ENCODE measurements at places on chromosomes 3 and 15.
A peak's percentile ranks its signal among the peaks of the same experiment; 100 is the strongest.

- no peak for DNase-seq
Measured at GRCh38 chr3:51966922-51967383, 301 bp downstream of the PCBP4 start.

- peak; percentile 62 for DNase-seq
Measured at GRCh38 chr15:89362203-89363101, 27.8 kb upstream of the POLG start.

DNA sequence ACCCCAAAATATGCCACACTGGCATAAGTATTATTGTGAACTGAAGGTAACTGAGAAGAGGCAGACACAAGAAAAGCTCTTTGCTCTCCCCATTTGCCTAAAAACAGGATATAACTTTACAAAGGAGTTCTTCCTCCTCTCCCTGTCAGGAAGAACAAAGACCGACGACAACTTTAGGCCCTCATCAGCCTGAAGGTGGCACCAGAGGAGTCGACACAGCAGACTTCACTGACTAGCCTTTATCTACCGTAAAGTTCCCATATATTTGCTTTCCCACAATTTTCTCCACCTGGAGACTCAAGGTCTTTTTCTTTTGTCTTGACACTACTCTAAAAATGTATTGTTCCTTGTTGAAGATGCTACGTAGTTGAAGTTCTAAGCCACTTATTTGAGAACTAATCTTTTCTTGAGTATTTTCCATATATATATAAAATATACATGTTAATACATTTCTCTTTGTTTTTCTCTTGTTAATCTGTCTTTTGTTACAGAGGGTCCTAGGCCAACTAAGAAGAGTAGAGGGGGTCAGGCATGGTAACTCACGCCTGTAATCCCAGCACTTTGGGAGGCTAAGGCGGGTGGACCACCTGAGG is 16.2 kb upstream of the XIRP1 start:
- no peak for DNase-seq

DNA sequence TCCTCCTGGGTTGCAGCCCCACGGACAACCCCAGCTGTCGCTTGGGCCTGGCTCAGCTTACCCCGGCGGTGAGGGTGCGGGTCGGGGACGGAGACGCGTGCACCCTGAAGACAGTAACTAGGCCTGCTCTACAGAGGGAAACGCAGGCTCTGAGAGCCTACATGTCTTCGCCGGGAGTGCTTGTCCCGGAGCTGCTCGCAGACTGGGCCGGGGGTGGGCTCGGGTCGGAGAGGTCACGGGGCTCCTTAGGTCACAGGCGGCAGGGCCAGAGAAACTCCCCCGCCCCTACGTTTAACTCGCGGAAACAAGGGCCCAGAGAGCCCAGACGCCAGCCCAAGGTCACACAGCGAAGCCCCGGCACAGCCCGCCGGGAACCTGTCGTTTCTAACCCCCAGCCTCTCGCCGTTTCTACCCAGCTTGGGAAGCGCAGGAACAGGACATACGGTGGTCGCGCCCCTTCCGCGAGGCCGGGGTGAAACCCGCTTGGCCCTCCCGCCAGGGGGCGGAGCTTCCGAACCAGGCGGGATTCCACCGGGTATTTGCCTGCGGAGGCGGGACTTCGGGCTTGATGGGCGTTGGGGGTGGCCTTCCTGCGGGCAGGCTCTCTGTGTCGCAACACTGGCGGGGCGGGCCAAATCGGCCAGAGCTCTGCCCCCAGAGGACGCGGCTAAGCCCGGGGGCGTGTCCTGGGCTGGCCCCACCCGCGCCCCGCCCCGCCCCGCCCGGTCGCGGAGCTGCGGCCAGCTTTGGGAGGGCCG is at the start of gene HDAC11:
HDAC11 (plus strand) TSS at position 725 of the 758 bp plus-strand sequence. CDS start 42 bp downstream, outside the sequence.
- DNase-seq, result peak; percentile 92

GRCh38 chr15:28105224-28105791 is 6.2 kb upstream of the OCA2 start:
- no peak for DNase-seq

GRCh38 chr3:30162579-30162978 is 443.8 kb upstream of the TGFBR2 start:
- no peak for DNase-seq

- no peak for DNase-seq
Measured at GRCh38 chr3:103968131-103968530, 1398.6 kb upstream of the ALCAM start.

DNA sequence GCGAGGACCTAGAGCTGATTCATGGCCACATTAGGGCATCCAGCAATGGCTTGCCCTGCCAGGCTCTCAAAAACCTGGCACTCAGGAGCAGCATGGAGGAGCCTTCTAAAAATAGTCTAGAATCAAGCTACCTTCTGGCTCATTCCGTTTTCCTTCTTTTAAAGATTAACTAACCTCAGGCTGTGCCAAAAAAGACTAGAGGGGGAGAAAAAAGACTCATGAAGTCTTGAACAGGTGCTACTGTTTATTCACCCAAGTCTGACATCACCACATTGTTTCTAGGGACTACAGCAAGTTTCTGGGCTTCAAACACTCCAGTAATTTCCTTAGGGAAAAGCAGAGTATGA is 125.8 kb downstream of the TNIK start:
- DNase-seq, result peak; percentile 28

DNA sequence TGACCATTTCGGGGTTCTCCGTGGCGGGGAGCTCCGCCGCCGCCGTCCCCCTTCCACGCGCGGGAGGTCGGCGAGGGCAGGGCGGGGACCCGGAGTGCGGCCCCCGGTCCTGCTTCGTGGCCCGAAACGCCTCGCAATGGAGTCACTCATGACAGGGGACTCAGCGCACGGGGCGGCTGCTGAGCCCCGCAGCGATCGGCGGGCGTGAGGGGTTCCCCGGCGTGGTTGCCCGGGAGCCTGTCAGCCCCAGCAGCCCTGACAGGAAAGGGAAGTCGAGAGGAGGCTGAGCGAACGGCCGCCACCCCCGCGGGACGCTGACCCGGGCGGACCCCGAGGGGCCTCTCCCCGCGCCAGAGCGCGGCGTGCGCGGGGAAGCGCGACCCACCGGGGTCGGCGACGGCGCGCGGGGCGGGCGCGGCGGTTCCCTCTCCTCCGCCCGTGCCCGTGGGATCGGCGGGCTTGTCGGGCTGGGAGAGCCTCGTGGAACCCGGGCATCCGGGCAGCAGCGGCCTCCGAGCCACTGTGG is 564 bp upstream of the PIGZ start:
- DNase-seq, result peak; percentile 27

- DNase-seq, result peak; percentile 46
Measured at GRCh38 chr3:149532489-149533180, 58.1 kb downstream of the TM4SF4 start.

DNA sequence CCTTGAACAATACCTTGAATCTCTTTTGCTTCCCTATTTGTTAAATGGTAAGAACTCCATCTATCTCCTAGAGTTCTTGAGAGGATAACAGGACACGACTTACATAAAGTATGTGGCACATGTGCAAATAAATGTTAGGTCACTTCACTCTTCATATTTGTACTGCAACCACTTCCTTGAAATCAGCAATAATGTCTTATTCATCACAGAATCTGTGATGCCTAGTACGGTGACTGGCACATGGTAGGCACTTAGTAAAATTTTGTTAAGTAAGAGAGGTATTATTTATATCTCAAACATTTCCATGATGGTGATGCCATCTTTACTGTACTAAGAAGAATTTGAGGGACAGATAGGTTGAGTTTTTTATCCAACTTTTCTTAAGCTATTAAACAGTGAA is 14.3 kb downstream of the CD47 start:
- DNase-seq, result no peak

DNA sequence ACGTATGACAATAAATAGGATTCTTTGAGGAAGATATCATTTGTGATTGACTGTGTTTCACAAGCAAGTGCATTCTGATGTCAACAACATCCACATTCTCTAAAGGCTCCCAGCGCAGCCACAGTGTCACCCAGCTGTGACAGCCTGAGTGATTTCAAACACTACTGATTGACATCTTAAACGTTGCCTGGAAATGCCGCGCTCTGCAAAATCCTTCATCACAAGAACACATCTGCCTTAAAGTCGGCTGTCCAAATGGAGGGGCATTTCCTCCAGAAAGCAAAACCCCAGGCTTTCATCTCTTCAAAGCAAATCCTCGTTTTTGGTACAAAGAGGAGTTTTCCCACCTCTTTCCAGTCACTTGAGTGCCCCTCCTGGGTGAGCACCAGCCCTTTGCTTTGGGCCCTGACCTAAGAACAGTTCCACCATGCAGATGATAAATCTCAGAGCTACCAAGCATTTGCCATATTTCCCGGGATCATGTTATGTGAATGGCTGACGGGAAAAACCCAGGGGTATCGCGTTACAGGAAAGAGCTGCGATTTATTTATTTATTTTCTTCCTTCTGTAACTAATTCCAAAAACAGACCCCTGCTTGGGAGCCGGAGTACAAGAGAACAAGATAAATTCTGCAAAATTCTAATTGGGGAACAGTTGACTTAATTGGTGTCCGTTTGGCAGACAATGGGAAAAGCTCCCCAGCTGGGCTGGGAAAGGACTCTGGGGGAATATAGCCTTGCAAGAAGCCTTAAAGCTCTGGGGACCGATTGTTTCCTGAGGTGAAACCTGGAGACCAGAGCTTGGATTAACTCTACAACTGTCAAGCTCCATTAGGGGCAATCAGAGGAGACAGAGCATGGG is 703.8 kb upstream of the NR2F2 start:
- DNase-seq, result no peak

GRCh38 chr3:15629860-15630597 is 28.5 kb downstream of the BTD start:
- DNase-seq, result peak; percentile 38

DNA sequence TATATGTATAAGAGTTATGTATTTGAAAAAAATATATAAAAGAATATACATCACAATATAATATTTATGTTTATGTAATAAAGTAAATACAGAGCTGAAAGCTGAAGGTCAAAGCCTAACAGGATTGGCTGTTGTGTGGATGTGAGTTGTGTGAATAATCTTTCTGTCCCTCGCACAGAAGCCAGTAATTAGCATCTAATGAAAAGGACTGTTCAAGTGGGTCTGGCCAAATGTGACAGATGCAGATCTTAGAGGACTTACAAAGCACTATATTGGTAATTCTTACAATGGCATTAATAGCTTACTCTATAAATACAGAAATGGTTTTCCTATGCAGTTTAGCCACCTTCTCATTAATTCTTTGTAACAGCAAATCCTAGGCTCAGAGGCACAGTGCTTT is 2.4 kb downstream of the MKRN3 start:
- no peak for DNase-seq

GRCh38 chr3:45987368-45988291 is 8.0 kb downstream of the FYCO1 start:
- no peak for DNase-seq

GRCh38 chr3:6732807-6733206 is 128.1 kb upstream of the GRM7 start:
- peak; percentile 11 for DNase-seq

- DNase-seq, result no peak
Measured at GRCh38 chr3:183074881-183075280, 24.4 kb downstream of the MCCC1 start.

GRCh38 chr15:91936182-91936775 is 82.8 kb downstream of the SLCO3A1 start:
- DNase-seq, result no peak

- DNase-seq, result no peak
Measured at GRCh38 chr15:26767169-26767670, 5.6 kb downstream of the GABRB3 start.

DNA sequence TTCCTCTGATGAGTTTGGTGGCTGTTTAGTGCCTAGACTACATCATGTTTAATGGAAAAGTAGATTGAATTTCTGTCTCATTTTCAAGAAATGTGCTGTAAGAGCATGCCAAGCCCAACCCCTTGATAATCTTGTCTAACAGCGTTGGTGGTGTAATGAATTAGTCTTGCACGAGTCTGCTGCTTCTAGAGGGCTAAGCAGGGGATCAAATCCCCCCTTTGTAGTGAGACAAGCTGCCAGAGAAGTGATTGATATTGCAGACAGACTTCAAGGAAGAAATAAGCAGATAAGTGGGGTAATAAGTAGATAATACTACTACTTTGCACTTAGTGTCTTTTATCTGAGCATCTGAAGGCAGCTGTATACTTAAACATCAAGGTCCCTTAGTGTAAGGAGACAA is 141.4 kb downstream of the TP63 start:
- DNase-seq, result no peak

DNA sequence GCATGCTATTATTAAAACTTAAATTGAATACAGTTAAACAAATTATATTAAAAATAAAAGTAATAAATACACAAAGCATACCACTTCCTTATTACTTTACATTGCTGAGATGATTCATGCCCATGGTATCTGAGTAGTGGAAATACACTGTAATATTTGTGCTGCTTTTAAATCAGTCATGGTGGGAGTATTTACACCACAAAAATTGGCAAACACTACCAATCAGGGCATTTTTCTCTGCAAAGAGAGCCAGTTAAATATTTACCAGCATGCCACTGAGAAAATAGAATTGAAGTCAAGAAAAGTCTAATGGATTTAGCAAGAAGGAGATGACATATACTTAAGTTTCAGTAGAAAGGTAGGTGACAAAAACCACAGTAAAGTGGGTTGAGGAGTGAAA is 19.6 kb downstream of the PPARG start:
- DNase-seq, result no peak

DNA sequence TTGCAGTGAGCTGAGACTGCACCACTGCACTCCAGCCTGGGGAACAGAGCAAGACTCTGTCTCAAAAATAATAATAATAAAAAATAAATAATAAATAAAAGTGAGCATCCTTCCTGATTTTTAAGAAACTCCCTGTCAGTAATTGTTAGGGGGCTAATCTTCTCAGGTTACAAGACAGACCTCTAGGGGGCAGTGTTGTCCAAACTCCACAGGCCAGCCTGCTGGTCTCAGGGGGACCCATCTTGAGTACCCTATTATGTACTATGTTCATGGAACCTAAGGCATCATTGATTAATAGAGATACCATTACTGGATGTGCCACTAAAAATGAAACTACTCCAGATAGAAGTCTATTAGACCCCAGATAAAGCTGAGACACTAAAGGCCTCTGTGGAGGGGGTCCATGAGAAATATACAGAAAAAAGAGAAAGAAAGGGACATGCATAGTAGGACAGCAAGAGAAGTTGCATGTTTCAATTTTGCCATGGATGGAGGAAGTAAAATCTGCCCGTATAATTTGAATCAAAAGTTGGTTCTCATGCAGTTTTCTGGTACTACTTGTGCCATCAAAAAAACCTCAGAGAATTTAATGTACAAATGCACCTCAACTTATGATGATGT is 85.5 kb upstream of the CDV3 start:
- no peak for DNase-seq

DNA sequence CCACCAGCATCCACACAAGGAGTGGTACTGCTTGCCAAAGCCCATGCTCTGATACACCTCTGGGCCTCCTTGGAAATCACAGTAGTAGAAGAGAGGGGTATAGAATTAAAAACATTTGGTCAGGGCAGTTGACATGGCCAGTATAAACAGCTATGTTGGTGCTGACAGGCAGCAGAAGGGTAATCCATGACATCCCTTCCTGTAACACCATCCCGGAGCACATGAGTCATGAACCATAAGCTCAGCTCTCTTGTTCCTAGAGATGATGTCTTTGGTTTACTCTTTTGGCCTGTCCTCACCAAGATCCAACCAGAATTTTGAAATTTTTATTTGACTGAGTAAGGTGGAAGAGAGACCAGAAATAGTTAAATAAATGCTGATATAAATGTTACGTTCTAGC is 132.6 kb upstream of the CTDSPL start:
- no peak for DNase-seq

- DNase-seq, result peak; percentile 86
Measured at GRCh38 chr3:170469151-170470062, 50.7 kb downstream of the CLDN11 start.

- no peak for DNase-seq
Measured at GRCh38 chr3:29805757-29806156, 524.9 kb downstream of the RBMS3 start.

Data from NCI-H774 (cell line).